ENCODE measurements at places on chromosomes 2 and 18.

- DNase-seq, result no peak
Measured at GRCh38 chr2:98453531-98453930, 8.9 kb downstream of the INPP4A start.

DNA sequence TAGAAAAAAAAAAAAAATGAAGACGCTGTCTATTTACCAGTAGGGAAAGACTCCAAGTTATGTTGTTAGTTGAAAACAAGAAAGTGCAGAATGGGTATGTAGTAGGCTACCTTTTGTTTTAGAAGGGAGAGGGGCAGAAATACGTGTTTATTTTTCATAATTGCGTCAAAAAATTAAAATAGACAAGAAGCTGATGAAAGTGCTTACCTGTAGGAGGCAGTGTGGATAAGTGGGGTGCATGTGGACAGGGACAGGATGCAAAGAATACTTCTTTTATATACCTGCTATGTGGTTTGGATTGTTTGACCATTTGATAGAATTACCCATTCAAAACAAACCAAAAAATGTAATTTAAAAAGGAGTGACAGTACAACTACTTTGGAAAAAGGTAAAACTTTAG is 3.0 kb upstream of the GCG start:
- DNase-seq, result no peak

- no peak for DNase-seq
Measured at GRCh38 chr18:23498117-23498516, 5.2 kb upstream of the RMC1 start.

DNA sequence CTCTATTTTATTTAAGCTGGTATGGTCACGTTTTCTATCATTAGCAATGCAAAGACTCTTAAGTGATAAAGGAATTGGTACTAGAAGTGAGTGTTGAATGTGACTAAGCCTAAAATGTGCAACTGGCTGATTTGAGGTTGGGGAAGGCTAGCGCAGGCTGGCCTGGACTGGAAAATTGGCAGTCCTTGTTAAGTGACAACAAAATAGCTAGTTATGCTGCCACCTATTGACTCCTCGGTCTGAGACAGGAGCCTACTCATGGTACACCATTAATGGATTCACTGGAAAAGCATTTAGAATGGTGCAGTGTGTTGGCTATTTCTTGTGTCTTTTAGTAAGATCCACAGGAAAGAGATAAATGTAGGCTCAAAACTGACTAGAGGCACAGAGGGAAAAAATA is 5.7 kb upstream of the WIPF1 start:
- peak; percentile 73 for DNase-seq

DNA sequence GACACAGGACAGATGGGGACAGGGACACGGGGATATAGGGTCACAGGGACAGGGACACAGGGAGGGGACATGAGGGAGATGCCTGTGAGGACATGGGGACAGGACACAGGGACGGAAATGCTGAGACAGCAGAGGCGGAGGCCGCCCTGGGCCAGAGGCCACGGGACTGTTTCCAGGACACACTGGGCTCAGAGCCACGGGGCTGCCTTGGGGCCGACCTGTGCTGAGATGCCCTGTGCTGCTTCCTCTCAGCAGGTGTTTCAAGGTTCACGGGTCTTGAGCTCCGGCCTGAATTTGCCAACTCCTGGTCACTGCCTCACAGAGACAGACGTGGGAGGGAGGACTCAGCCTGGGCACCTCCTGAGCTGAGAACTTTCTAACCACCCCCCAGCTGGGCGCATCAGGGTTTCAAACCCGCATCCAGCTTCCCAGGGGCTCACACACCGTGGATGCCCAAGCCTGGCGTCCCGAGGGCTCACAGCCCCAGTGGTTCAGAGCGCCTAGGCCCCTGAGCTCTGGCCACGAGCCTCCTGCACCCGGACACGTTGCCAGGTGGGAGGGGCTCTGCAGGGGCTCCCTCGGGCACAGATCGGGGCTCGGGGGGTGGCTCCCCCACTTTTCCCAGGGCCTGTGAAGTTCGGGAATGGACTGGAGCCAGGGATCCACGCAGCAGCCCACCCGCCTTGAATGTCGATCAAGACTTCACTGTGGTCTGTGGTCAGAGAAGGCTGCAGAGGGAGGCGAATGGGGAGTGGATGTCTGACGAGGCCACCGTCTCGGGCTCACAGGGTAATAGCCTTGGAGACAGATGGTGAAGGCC is 64.1 kb downstream of the SLC66A2 start:
- no peak for DNase-seq

DNA sequence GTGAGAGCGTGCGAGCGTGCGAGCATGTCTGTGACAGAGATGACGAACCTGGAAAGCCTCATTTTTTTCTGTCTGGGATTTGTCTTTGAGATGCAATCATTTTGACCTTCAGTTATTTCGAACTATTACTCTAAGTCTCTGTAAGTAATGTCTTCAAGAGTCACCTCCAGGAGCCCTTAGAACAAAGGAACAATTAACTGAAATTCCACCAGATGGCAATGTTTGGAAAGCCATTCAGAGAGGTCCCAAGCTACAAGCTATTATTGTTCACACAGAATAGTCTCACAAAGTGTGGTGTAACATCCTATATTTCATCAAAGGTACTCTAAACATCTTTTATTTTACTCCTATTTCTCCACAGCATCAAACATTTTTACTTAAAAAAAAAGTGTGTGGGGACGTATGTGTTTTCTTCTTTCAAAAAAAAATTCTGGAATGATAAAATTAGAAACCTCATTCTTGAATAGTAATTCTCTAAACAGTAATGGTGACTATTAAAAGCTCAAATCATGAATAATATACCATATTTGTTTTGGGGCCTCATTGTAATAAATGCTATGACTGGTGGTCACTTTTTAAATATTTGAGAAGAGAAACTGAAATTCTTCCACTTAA is 35.1 kb upstream of the MAPRE2 start:
- DNase-seq, result peak; percentile 70

GRCh38 chr2:168365094-168365621 is 90.9 kb upstream of the CERS6 start:
- no peak for DNase-seq

DNA sequence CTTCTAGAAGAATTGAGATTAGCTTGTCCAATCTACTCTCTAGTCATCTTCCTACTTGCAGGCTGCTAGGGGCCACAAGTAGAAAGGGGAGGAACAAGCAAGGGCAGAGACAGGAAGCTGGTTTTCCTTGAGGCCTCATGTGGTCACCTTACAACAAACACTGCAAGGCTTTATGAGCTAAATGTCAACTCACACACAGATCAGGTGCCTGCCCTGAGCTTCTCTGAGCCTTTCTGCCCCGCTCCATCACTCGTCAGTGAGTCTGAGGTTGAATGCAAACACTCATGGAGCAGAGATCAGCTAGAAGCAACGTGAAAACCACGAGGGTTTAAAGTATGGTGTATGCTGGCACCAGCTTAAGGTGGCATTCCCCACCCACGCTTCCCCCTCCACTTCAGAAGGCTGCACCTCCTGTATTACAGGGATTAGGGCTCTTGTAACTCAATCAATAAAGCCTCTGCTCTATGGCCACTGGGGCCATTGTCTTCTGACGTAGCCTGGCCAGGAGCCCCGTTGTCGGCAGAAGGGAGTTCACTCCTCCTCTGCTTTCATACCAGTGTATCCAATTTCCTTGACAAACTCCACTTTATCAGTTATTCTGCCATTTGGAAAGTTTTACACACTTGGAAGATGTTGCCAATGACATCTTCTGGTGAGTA is 5.4 kb upstream of the CRYGC start:
- no peak for DNase-seq

DNA sequence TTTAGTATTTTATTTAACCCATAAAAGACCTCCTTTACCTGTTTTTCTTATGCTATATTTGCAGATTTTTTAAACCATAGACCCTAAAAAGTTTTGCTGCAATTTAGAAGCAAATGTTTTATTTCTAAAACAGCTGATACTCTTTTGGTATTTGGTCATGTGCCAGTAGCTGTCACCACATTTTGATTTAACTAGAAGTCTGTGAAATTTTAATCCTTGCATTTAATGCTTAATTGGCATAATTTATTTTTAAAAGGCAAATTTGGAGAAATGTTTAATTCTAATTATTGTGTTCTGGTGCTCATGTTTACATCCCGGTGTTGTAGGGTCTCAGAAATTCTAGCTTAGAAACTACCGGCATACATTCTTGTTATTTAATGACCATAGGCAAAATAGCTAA is 111.8 kb downstream of the TTC27 start:
- no peak for DNase-seq

- DNase-seq, result no peak
Measured at GRCh38 chr2:207416111-207416510, 113.7 kb upstream of the CREB1 start.

DNA sequence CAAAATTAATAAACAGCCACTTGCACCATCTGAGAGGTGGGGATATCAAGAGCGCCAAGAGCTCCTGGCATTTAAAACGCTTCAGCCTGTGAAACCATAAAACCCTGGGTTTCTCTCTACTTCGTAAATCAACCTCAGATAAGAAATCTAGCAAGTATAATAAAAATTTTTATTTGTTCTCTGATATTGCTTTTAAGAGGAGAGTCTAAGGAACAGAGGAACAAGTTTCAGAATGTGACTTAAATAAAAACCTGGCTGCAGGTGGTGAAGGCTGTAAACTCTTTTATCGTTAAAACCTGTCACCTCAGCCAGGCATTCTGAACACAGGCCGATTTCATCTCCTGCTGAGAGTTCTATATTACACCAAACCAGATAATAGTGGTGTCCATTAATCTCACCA is 9.9 kb downstream of the DYTN start:
- no peak for DNase-seq

- no peak for DNase-seq
Measured at GRCh38 chr2:37679072-37679695, 7.7 kb upstream of the CDC42EP3 start.

GRCh38 chr2:139814458-139814857 is 1034.3 kb upstream of the NXPH2 start:
- DNase-seq, result no peak

DNA sequence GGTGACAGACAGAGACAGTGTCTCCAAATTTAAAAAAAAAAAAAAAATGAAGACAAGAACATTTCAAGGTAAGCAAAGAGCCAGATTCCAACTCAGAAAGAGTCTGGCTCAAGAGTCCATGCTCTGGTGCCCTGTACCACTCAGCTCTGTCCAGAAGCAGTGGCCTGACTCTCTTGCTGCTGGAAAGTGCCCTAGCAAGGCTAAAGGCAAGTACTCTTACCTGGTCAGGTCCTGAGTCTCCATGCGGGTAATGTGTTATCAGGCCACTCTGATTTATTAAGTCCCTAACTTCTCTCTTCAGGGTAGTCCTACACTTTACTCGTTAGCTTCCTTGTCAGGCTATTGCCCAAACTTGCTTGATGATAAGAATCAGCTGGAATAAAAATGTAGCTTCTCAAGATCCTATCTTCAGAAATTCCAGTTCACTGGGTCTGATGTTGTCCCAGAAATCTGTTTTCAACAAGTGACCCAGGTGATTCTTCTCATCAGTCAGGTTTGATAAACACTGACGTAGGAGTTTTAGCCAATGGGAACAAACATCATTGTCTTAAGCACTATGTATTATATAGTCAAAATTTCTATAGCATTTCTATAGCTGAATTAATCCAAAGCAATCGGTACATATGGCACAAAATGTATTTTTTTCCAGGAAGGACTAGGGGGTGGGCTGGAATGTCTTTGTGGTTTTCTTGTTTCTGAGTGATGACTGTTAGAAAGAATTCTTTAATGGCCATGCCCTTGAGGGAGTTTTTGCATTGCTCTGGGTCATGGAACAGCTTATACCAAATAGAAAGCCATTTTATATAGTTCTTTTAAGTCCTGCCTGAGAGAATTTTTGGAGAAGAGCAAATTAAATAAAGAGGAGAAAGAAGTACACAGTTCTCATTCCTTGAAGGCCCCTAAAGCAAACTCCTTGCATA is 139.9 kb upstream of the DNMT3A start:
- no peak for DNase-seq

- no peak for DNase-seq
Measured at GRCh38 chr18:34741401-34741800, 31.3 kb downstream of the DTNA start.

DNA sequence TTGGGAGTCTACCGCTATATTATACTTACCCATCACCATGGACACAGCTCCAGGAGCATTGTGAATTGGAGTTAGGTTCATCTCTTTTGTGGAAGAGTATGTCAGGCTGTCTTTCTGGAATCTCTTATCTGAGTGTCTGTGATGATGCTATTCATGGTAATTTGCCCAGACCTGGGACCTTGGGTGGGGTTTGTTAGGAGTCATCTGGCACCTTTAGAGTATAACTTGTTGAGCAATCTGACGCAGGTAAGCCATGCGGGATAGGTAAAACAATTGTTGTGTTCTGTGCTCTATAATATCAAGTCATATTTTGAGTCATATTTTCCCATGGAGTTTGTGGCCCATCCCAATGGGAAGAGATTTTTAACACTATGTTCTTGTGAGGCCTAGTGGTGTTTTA is 49.7 kb upstream of the MAPRE2 start:
- no peak for DNase-seq

GRCh38 chr2:20436716-20437470 is 10.0 kb upstream of the RHOB start:
- no peak for DNase-seq

DNA sequence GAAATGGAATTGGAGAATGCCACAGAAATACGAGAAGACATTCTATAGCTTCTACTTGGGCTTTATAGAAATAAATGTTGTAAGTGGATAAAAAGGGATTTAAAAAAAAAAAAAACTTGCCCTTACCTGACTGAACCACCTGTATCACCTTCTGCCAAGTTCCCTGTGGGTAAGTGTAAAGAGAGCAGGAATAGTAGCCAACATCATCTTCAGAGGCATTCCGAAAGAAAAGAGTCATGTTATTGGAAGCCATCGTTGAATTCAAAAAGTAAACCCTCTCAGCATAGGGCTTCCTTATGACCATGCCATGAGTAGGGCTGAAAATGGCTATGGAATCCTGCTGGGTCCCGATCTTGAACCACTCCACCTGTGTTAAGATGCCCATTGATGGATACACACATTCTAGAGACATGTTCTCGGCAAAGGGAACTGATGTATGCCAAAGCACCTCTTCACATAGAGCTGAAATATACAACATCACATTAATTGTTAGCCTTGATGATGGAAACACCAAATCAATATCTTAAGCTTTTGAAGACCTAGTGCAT is 991 bp downstream of the CD226 start:
- DNase-seq, result no peak

DNA sequence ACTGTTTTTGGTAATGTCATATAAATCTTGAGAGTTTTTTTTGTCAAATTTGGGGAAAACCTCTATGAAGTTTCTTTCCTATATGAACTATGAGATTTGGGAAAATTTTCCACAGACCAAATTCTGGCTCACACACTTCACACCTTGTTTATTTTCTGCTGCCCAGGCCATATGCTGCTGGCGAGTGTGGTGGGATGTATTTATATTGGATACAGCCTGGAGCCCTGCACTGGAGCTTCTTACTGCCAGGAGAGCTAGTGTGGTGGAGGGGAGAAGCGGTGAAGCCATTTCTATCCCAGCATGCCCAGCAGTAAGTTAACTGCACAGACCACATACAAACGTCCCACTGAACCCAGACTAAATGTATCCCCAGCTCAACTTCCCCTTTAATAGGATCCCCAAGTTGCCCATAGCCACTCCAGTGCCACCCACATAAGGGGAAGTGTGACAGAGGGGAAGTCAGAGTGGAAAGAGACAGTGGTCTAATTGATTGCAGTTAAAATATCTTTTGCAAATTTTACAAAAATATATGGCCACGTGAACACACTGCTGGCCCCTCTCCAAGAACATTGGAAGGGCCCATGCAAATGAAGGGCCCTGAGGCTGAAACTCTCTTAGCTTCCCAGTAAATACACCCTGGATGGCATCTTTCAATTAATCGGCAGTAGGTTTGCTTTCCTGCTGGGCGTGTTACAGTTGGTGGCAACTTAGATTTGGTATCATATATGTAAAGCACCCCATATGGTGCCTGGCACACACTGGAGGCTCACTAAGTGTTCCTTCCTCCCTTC is 146.6 kb upstream of the ITGA6 start:
- DNase-seq, result no peak

- no peak for DNase-seq
Measured at GRCh38 chr2:12430407-12431133, 286.2 kb upstream of the TRIB2 start.

Data from NCI-H446 (cell line).